ENCODE measurements at places on chromosomes 5 and 9. TPM values are rescaled to one million over a fixed set of nuclear protein-coding genes. Genes with fewer than 3 reads are reported as not detected.

The MYO10 gene
- total RNA-seq: 51.6 TPM

The DDX46 gene
- 38.0 TPM for total RNA-seq

The ATP10B gene
- 155 TPM for total RNA-seq

The CAMK2A gene
- 0.82 TPM for total RNA-seq

The GMCL2 gene
- not detected for total RNA-seq

The ELL2 gene
- 46.8 TPM for total RNA-seq

The FAM221B gene
- not detected for total RNA-seq

The TEK gene
- 1.5 TPM for total RNA-seq

The SPOCK1 gene
- 14.9 TPM for total RNA-seq

The TAS2R1 gene
- total RNA-seq: not detected

The GLDC gene
- total RNA-seq: 0.41 TPM

The TICAM2 gene
- total RNA-seq: 0.68 TPM

The IL7R gene
- 9.1 TPM for total RNA-seq

The SVEP1 gene
- 18.7 TPM for total RNA-seq

The ESM1 gene
- not detected for total RNA-seq

The LRRC19 gene
- 93.5 TPM for total RNA-seq

The MYOT gene
- total RNA-seq: 5.9 TPM

The FBP2 gene
- not detected for total RNA-seq

The SLC6A18 gene
- total RNA-seq: not detected

The TSLP gene
- total RNA-seq: not detected

The ARRDC1 gene
- total RNA-seq: 513 TPM

The SPATA31A3 gene
- not detected for total RNA-seq

The CD274 gene
- total RNA-seq: 2.9 TPM

All from transverse colon (tissue), 4 donors.